Mesenteric fat pad (tissue), 1 donor: ENCODE measurements at places on chromosomes 5 and 9. TPM values are rescaled to one million over a fixed set of nuclear protein-coding genes. Genes with fewer than 3 reads are reported as not detected.

ANKS6 gene
- 18.1 TPM for total RNA-seq

KCTD16 gene
- total RNA-seq, result 0.32 TPM

DMGDH gene
- total RNA-seq, result 5.2 TPM

GRCh38 chr5:150584556-150585335 lies 55.7 kb upstream of the SYNPO start:
- no peak for DNase-seq
